ENCODE measurements at places on chromosomes 7 and 10.

DNA sequence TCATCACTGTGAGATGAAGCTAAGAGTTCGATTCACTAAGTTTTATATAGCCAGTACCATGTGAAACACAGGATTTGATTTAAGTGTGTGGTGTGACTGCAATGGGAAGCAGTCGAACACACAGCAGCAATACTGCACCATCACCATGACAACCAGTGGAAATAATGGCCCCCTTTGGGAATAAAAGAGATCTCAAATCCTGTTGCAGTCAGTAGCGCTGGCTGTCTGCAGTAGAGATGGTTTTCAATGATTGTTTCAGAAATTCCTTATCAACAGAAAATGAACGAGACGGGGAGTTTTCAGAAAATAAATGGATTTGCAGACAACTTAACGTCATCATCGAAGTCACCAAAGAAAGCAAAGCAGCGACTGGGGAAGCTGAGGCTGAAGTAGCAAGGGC is 91.0 kb downstream of the PTPRE start:
- no peak for DNase-seq

GRCh38 chr10:131946880-131947279 is 34.8 kb downstream of the BNIP3 start:
- no peak for DNase-seq

DNA sequence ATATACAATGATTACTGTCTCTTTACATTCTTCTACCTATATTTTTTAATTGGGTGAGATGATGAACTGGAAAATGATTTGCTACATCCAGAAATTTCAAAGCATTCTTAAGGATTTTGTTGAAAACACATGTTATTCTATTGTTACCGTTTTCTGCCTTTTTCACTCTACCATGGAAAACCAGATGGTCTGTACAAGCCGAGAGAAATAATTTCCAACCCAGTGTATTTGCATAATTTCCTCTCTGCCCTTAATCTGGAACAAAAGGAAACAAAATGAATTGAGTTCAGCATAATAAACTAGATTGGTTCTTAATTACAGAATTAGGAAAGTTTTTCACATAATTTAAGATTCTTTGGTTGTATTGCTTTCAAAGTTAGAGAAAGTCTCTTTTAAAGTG is 211.2 kb downstream of the CACNB2 start:
- DNase-seq = no peak

- no peak for DNase-seq
Observed at GRCh38 chr7:49367072-49367471, 406.4 kb upstream of the VWC2 start.

GRCh38 chr7:12080006-12080405 is 131.1 kb upstream of the TMEM106B start:
- DNase-seq = no peak

DNA sequence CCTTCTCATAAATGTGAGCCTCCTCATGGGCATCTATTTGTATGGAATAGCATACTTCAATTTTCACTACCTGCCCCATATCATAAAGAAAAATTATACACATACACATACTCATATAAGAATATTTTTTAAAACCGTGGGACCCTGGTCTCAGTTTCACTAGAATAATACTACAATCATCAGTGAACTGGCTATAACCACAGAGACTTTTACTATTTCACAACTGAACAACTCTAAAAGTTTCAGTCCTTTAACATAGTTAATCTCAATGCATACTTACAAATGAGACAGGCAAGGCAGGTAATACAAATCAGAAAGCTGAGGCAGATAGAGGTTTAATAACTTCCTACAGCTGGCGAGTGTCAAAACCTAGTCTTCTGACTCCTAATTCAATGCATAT is 83.1 kb downstream of the LRRN3 start:
- no peak for DNase-seq

- DNase-seq = no peak
Observed at GRCh38 chr7:28685242-28685643, 272.9 kb downstream of the TRIL start.

GRCh38 chr10:121351540-121351939 is 246.7 kb downstream of the FGFR2 start:
- no peak for DNase-seq

DNA sequence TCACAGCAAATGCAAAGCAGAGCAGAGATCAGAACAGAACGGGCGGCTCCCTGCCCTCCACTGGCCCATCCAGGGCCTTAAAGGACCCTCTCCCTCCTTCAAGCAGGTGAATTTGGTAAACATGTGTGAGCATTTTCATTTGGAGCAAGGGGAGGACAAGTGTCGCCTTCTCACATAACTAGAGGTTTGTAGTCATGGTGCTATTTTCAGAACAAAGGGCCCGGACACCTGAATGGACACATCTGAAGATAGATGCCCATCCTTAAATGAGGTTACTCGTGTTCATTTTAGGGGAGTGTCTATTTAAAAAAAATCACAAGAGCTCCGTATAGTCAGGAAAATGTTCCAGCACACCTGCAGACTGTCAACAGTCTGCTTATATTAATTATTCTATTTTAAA is 153.8 kb downstream of the PRKCQ start:
- DNase-seq = no peak

DNA sequence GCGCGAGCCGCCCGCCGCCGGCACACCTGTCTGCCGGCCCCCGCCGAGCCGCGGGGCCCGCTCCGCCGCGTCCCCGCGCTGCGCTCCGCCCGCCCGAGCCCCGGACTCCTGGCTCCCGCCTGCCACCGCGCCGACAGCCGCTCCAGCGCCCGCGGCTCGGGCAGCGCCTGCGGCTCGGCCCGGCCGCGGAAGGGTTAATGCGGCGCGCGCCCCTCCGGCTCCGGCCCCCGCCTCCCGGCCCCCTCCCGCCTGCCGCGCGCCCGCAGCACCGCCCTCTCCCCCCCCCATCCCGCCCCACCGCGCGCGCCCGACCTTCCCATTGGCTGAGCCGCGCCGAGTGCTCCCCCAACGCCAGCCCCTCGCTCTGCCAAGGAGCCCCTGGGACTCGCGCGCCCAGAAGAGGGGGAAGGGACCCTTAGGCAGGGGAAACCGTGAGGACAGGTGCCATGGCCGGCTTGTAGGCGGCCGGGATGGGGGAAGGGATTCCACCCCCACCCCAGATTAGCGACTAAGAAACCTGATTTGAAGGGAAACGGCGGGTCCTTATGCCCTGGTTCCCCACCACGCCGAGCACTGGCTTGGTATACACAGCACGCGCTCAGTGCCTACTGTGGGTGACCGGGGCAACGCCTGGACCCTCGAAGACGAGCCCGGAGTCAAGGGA is at the start of gene KCNH2:
TSS of gene KCNH2 (minus strand) at position 196 of the 664 bp plus-strand sequence. CDS start 408 bp downstream, outside the sequence.
- DNase-seq = peak; percentile 89

DNA sequence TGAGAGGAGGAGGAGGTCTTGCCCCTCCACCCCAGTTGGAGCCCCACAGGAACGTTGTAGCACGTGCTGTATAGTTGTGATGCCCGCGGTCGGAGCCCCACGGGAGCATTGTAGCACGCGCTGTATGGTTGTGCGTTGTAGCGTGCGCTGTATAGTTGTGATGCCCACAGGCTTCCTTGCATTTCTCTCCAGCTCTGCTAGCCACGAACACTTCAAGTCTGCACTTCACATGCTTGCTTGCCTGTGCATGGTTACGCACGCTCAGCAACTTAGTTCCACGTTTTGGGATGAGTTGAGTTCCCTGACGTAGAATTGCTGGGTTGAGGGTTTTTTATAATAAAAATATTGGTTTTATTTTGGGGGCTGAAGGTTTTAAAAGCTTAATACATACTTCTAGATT is 41.6 kb downstream of the DNAJB6 start:
- DNase-seq = no peak

DNA sequence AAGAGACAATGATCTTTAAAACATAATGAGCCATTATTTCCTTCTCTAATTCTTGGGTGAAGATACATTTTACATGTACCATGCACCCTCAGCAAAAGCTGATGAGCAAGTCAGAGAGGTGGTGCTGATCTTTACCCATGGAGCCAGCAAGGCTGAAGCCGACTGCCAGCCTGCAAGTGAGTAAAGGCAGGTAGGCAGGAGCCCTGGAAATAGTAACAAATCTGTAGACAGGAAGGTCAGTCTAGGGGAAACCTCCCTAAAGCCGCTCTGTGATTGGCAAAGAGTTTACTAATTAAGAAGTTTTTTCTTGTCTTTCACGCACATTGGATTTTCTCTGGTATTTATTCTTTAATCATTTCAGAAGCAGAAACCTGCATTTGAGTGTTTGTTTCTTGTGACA is 67.9 kb downstream of the PRKCQ start:
- no peak for DNase-seq

- peak; percentile 49 for DNase-seq
Observed at GRCh38 chr7:129163875-129164544, 19.5 kb downstream of the TSPAN33 start.

- DNase-seq = no peak
Observed at GRCh38 chr7:55150709-55151451, 132.1 kb downstream of the EGFR start.

Measured in NCI-H1105 treated with DMSO at 0.1 percent for 48 hours (cell line).